Right ventricle myocardium inferior (tissue), 1 donor: ENCODE measurements at places on chromosomes 3 and 15.

DNA sequence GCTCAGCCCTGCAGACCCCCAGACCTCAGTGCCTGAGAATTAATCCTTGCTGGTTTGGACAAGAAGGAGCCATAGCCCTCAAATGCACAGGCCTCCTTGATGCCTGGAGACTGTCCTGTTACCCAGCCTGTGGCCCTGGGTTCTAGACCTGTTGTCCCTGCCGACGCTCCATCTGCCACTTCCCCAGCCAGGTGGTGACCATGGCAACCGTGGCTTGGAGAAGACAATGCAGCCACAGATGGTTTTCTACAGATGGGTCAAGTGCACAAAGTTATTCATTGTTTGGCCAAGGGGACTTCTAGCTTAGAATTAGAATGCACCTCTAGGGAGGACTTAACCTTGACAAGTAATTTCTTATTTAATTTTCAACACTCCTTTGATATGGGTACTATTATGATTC, 297.1 kb downstream of the UACA start:
- no peak for DNase-seq

GRCh38 chr3:144429719-144430121, 458.1 kb downstream of the DIPK2A start:
- no peak for DNase-seq

DNA sequence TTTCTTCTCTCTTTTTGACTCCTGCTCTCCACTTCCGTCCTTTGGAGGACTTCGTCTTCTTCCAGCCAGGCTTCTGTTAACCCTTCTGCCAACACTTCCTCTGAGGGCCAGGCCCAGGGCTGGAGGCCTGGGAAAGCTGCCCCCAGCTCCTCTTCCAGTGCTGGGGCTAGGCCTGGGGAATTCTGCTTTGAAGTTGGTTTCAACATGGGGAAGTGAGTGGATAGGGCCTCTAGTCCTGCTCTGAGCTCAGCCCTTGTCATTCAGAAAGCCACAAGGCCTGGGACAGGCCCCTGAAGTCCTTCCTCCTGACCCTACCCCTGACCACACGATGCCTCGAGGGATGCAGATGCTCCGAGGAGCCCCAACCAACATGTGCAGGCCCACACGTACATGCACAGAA, 53.9 kb upstream of the HERC1 start:
- no peak for DNase-seq

GRCh38 chr3:103112273-103112672, 677.5 kb downstream of the ZPLD1 start:
- DNase-seq = no peak

GRCh38 chr3:13241621-13242363, 168.6 kb upstream of the IQSEC1 start:
- DNase-seq = no peak

DNA sequence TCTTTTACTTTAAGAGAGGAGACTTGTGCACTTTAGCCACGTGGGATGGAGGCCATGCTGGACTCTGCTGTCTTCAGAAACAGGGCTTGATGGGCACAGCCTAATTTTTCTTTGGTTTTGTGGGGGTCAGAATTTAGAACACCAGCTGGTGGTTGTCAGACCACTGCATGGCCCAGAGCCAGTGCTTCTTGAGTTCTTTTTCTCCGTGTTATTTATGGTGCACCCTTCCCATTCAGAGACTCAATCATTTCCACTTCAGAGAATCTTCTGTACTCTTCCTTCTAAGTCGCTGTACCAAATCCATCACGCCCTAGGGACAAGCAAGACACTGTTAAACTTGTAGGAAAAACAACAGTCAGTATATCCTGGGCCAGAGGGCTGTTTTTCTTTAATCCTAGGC, 20.1 kb downstream of the PRR23A start:
- no peak for DNase-seq

GRCh38 chr3:116048991-116049390, 396.3 kb downstream of the LSAMP start:
- DNase-seq = no peak

DNA sequence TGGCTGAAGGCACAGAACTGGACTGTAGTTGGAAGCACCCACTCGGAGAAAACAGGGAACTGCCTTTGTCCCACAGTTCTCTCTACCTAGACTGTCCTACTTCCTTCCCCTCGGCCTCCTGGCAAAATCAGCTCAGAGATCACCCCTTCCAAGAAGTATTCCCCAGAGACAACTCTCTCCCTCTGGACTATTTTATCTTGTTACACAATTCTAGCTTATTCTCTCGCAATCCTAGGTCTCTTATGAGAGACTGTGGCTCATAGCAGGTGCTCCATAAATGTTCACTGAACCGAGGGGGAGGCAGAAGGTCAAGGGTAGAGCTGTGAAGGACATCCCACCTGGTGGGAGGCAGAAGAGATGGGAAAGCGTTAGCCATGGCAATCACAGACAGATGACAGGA, 10.6 kb downstream of the HEG1 start:
- no peak for DNase-seq

DNA sequence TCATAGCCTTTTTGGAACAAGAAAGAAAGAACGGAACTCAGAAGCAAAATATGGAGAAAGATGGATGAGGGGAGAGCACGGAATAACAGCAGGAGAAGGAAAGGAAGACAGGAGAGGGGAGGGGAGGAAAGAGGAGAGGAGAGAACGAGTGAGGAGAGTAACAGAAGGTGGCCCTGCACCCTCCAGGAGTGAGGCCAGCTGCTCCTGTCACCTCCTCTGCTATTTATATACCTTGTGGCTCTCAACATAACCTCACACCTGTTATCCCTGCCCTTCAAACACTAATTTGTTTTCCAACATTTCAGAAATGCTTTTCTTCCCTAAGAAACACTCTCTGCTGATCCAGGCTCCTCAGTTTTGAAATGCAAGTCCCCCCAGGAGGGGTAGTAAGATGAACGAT, 53.4 kb upstream of the ATP2B2 start:
- no peak for DNase-seq

GRCh38 chr3:172208586-172209332, 169.4 kb downstream of the FNDC3B start:
- no peak for DNase-seq

DNA sequence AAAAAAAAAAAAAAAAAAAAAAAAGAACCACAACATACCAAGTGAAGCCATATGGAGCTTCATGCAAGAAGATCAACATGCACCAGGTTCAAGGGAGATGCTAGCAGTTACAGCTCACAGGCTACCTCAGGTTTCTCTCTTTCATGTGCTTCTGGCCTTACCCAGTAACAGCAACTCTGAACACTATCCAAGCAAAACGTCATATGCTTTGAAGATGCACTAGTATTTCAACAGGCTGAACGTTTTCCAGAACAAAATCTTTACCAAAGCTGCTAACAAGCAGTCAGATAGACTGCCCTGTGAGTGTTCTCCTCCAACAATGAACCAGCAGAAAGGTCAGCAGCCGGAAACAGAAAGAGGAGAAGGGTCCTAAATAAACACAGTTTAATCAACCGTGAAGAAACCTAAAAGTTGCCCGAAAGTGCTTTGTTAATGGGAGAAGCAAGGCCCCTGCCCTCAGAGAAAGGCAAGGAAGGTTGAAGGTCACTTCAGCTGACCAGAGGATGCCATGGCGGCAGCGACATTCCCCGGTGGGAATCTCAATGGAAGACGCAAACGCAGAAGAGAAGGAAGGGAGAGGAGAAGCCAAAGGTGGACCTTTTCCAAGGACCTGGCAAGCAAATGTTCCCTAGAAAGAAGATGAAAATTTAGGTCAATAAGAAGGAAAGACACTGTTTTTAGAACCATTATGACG, 80.1 kb downstream of the CCNL1 start:
- DNase-seq = no peak

GRCh38 chr3:25456723-25457670, 28.9 kb downstream of the RARB start:
- no peak for DNase-seq
